ENCODE measurements at places on chromosomes 6 and 20.

- peak; percentile 31 for DNase-seq
Observed at GRCh38 chr6:7727086-7727945, 1.4 kb downstream of the BMP6 start.

DNA sequence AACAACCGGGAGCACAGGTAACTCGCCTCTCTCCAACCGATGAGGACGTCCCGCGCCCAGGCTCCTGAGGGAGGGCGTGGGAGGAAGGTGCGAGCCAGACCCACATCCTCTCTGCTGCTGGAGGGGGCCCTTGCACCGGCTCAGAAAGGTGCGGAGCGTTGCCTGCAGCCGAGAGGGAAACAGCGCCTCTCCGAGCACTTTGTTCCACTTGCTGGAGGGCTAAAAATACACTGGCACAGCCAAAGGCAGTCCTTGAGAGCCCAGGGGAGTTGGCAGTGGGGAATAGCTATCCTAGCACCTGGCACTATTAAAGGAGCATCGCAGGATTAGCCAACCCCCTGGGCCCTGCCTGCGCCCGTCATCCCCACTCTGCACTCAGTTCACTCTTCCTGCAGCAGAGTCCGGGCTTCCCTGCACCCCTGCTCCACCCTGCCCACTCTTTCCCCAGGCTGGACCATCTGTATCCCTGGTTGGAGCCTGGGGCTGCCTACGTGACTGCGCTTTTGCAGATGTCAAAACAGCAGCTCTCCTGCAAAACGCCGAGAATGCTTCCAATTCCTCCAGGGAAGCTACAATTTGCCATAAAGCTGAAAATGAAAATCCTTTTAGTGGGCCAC lies 108.9 kb downstream of the SNX5 start:
- peak; percentile 62 for DNase-seq

DNA sequence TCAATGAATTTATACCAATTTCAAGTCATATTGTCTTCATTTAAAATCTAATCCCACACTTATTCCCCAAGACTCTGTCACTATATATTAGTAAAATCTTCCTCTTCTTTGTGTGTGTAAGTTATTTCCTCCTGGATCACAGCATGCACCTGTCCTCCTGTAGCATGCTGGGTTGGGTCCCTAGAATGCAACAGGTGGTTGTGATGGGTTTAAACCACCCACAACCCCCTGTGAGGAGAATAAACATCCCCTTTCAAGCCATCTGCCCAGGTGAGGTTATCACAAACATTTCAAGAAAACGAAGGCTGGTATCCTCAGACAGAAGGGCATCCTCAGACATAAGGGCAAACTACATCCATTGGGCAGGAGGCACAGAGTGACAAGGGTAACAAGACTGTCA lies 26.4 kb downstream of the DZANK1 start:
- no peak for DNase-seq

- DNase-seq: no peak
Observed at GRCh38 chr6:157976345-157977175, 5.1 kb upstream of the SYNJ2 start.

- DNase-seq: no peak
Observed at GRCh38 chr20:60465993-60466686, 507.9 kb downstream of the CDH26 start.

DNA sequence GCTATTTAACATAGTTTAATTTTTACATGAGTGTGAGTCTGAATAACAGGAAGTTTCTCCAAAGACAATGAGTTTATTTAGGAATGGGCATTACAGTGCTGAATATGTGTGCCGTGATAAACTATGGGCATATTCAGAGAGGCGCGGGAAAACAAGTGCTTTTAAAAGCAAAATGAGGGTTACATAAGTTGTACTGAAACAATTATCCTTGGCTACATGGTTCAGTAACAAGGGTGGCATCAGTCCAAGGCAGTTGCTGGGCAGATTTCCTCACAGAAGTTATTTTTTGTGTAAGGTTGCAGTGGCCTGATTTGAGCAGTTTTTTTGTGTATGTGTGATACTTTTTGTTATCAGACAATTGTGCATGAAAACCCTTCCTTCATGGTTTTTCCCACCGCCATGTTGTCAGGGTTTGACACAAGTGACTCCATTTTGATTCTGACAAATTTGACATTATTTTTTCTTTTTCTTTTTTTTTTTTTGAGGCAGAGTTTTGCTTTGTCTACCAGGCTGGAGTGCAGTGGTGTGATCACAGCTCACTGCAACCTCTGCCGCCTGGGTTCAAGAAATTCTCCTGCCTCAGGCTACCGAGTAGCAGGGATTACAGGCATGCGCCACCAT lies 22.3 kb upstream of the PXDC1 start:
- DNase-seq: no peak

DNA sequence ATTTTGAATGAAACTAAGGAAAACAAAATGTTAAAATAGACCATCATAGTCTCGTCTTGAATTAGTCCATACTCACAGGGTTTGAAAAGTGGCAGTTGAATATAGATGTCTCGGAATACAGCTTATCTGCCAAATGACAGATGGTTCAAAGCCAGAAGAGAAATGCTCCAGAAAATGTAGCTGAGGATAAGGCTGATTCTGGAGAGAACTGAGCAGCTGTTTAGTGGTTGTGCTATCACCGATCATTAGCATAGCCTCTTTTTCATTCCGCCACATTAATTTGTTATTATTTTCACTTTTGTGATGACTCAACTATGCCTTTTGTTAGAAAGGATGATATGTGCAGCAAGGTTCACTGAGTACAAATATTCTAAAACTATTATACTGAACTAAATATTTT lies 390.2 kb upstream of the MAN1A1 start:
- DNase-seq: no peak

- DNase-seq: no peak
Observed at GRCh38 chr6:34272013-34272926, 23.5 kb upstream of the SMIM29 start.

DNA sequence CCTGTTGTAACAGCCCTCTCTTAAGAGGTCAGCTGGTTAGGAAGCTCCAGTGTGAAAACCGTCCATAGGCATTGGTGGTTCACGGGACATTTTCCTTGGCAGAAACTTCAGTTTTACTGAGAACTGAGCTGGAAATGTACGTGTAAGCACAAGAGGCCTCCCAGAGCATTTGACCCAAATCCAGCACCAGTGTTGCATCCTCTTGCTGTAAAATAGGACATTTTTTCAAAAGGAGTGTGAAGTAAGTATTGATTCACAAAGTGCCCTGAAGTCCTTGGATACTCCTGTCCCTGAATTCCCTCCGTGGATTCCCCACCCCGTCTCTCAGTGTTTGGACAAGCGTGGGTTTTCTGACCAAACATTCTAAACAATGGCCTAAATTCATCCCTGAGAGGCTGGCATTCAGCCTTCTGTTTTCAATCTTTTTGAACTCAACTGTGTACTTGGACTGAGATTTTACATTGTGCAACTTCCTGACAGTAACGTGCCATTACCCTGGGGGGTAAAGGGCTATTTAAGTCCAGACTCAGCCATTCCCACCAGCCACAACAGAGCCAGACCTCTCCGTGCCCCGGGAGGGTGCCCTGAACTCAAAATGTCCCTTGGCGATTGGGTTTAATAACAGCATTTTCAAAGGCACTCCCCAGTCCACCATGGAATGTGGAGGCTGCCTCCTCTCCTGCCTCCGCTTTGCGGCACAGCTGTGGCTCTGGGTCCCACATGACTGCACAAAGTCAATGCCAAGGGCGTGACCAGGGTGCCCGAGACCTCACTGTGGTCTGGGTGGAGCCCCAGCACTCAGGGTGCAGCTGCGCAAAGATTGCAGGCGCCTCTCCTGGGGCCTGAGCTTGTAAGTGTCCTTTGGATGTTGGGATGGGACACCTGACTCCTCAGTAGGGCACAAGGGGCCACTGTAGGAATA lies 92.7 kb upstream of the AFDN start:
- DNase-seq: no peak

- no peak for DNase-seq
Observed at GRCh38 chr6:21935561-21936028, 342.0 kb downstream of the SOX4 start.

- DNase-seq: no peak
Observed at GRCh38 chr6:101824551-101825345, 431.2 kb downstream of the GRIK2 start.

- peak; percentile 24 for DNase-seq
Observed at GRCh38 chr20:20743511-20744169, 31.2 kb upstream of the RALGAPA2 start.

- DNase-seq: no peak
Observed at GRCh38 chr20:14341801-14342200, 4.4 kb upstream of the FLRT3 start.

DNA sequence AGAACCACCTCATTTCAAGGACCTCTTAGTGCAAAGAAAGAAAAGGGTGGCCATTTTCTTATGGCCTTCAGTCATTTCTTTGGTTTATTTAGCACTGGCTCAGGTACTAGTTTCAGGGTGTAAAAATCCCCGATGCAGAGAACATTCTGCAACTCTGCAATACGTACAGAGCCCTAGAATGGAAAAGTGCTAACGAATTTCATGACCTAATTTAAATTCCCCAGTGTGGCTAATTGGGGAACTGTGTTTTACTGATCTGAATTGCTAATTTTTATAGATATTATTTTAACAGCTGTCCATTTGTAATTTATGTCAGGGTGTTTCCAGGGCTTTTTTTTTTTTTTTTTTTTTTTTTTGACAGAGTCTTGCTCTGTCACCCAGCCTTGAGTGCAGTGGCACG lies 160.7 kb downstream of the UST start:
- DNase-seq: peak; percentile 26

DNA sequence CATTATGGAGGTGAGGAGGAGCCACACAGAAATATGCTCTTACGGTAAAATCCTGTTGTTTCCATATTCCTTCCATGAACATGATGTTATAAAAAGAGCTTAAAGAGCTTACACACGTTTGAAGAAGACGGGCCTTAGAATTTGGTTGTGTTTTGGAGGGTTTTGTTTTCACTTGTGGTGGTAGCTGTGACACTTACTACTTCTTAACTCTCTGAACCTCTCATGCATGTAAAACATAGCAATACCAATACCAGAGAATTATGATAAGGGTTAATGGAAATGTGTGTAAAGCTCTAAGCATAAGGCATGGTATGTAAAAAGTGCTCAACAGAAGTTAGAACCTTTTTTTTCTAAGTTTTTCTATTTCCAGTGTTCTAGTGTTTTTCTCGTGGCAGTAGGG lies 256.1 kb upstream of the KCNQ5 start:
- DNase-seq: no peak

DNA sequence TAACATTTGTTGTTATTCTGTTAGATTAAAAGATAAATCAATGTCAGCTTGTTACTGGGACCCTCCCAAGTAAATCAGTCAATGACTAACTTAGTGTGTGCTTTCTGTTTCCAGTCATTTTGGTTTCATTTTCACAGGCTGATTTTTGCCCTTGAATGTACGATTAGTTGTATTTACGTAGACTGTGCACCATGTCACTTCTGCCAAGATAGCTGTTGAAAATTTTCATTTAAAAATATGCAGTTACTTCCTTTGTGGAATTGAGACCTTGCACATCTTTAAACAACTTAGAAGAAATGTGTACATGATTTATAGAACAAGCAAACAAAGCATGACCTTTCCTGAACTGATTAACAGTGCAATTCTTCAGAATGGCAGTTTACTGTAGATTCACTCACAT lies 944.8 kb upstream of the CITED2 start:
- peak; percentile 9 for DNase-seq

GRCh38 chr6:138765896-138766655 lies 7.5 kb upstream of the CCDC28A start:
- peak; percentile 43 for DNase-seq

DNA sequence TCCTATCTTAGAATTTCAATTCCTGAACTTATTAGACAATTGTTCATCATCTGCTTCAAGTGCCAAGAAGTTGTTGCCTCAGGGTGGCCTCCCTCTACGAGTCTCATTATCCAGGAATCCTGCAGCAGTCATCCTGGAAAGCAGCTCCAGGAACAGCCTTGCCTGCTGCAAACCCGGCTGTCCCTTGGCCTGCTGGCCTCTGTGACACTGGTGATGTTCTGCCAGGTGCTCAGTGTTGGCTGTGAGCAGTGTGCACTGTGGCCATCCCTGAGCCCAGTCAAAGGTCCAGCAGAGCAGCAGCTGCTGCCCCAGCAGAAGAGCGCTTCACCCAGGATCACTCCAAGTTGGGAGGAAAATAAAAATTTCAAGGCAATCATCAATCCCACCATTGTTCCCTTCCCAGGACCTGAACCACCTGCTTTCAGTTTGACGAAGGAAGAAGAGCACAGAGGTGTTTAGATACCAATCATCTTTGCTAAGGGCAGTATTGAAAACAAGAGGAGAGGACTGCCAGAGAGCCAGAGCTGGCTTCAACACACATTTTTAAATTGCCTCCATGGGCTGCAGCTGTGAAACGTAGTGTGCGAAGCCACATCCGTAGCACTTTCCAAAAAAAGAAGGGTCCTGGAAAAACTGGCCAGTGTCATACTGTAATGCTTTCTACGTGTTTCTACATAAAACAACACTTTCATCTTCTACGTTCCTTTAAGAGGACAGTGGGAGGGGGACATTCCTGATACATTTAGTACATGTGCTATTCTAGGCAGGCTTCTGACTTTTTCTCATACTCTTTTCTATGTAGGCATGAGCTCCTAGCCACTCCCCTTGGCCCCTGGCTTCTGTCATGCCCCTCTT lies 7.2 kb upstream of the FAM50B start:
- DNase-seq: no peak

DNA sequence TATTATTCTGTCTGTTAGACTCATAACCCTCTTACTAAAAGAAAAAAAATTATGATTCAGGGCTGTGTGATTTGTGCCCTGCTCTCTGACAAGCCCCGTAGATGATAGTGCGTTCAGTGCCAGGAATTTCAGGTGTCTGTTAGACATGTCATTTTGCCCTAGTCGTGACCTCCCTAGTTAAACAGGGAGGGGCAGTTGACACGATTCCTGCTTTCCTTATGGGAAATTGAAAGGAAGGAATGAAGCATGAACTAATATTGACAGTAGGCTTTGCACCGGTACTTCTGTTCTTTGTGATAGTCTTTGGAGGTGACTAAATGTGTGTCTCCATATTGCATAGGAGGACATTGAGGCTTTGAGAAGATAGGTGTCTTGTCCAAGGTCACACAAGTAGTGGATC lies 26.3 kb downstream of the RPRD1B start:
- DNase-seq: no peak

DNA sequence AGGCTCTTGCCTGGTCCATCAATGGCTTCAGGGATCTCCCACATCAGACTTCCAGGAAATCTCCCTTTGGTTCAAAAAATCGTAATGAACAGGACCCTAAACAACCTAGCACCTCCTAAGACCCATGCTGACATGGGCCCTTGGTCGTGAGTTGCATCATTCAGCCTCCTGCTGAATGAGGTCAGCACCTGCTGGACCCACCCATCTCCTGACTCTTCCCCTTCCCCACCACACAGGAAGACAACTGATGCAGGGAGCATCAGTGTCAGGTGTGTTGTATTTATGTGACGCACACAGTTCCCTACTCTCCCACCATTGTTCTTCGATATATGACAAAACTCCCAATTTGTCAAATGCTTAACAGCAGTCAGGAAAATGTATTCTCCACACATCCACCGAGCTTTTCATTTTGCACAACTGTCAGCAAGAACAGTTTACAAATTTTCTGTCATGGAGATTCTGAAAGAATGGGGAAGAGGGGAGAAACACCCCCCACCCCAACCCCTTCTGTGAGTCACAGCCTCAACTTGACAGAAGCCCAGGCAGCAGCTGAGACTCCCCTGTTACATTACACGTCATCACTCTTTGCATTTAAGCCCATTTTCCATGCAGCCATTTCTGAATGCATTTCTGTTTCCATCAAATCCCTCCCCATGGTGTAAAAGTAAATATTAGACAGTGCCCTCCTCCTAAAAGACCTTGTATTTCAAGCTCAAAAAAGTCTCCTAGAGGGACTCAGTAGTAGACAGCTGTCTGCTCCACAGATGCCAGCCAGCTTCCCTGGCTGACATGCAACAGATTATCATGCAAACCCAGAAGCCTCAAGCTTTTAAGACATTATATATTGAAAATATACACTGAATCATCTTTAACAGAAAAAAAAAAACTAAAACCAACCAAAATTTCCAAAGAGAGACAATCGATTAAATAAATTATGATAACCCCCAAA lies 577.5 kb downstream of the PTPRT start:
- DNase-seq: no peak
